ENCODE measurements at places on chromosomes 4 and X.

DNA sequence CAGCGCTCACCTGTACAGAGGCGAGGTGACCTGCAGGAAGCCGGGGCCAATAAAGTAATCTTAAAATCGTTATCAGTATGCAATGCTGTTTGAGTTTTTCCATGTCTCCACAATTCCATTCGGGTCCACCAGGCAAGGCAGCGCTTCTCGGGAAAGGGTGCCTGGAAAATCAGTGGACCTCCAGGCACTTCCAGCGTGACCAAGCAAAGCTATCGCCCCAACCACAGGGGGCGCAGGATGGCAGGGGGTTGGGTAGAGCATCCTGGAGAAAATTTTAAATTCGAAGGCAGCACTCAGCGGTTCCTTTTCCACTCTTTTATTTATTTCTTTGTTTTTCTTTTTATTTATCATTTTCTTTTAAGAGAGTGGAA lies 5.4 kb upstream of the SOX3 start:
- DNase-seq = no peak

DNA sequence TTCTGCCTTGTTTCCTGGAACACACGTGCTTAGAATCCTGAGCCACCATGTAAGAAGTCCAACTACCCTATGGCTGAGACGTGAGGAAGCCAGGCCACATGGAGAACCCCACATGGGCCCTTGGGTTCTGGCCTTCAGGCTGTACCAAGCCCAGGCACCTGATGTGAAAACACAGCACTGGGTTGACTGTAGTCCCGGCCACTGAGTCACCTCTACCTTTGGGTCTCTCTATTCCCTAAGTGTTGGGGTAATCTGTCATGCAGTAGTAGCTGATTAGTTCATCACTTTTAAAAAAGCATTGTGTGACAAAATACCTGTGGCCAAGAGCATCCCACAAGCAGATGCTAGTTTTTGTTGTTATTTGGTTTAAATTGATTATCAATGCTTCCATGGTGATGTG lies 24.3 kb downstream of the CFAP97 start:
- no peak for DNase-seq

GRCh38 chrX:133045986-133046385 lies 50.9 kb downstream of the USP26 start:
- no peak for DNase-seq

DNA sequence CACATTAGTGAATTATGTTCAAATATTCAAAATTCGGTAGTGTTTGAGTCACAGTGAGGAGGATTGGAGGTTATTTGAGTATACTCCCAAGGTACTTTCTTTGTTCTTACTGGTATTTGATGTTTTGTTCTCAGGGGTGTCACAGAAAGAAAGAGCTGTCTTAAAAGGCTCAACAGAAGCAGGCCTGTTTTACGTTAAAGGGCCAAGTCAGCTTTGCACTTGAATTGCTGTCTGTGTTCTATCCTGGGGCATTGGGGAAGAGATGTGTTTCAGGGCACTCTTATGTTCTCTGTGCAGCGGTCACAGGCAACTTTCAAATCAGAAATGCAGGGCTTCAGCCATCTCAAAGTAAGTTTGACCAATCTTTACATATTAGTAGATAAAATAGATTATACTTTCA lies 1113.1 kb upstream of the LCORL start:
- no peak for DNase-seq

GRCh38 chr4:118586357-118586790 lies 98.8 kb upstream of the METTL14 start:
- no peak for DNase-seq

GRCh38 chrX:7190157-7190556 lies 42.2 kb upstream of the PUDP start:
- no peak for DNase-seq

GRCh38 chr4:101782546-101782945 lies 8.0 kb upstream of the BANK1 start:
- no peak for DNase-seq

DNA sequence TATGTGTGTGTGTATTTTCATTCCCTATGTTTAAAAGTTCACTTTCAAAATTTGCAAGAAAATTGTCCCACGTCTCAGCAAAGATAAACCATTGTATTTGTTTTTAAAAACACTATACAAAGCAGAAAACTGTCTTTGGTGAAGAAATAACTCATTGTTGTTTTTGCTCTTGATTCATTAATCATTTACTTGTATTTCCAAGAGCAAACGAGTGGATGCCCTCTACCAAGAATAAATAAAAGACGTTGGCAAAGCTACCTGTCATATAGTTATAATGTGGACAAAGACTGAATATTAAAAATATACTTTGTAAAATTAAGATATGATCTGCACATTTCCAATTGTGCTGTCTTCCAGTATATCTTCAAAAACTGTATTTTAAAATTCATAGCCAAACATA lies 210.9 kb upstream of the NDST3 start:
- no peak for DNase-seq

DNA sequence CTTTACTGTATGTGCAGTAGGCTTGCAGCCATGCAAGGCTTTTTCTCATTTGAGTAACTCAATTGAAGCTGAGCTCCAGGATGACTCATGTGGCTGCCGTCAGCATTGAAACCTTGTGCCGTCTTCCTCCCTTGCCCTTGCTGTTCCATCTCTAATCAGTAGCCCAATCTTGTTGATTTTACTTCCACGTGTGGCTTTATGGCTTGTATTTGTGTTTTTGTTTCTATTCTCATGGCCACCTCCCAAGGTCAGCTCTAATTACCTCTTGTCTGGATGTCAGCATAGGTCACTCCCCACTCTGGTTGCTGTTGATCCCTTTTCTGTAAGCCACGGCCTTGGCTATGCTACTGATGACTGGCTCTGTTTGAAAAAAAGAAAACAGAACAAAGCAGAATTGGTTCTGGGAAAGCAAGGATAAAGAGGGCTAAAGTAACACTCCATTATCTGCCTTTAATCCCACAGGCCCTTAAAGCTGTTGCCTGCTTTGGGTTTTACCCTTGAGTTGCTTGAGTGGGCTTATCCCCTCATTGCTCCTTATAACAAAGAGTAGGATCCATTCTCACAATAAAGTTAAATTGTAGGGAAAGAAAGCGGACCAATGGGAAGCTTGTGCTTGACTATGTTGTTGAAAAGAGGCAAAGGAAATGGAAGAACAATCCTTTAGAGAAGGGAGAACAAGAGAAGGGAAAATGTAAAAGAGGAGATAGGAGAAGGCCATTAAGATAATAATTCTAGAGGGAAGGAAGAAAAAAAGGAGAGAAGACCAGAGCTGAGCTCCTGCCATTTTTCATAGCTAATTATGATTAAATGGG lies 173.9 kb upstream of the PGRMC2 start:
- DNase-seq = peak; percentile 71

GRCh38 chr4:68416591-68416990 lies 30.7 kb upstream of the TMPRSS11E start:
- no peak for DNase-seq

DNA sequence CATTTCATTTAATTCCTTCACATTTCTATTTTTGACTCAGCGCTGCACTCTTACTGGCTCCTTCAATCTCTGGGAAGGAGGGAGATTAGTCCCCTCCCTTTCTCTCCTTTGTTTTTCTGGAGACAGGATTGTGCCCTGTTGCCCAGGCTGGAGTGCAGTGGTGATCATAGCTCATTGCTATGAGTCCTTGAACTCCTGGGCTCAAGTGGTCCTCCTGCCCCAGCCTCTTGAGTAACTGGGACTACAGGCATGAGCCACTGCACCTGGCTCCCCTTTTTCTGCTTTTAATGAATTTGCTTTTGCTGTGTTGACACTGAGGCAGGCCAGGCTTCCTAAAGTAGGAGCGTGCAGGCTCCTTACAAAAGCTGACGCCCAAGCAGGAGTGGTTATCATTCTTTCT lies 10.5 kb downstream of the TBC1D14 start:
- no peak for DNase-seq

DNA sequence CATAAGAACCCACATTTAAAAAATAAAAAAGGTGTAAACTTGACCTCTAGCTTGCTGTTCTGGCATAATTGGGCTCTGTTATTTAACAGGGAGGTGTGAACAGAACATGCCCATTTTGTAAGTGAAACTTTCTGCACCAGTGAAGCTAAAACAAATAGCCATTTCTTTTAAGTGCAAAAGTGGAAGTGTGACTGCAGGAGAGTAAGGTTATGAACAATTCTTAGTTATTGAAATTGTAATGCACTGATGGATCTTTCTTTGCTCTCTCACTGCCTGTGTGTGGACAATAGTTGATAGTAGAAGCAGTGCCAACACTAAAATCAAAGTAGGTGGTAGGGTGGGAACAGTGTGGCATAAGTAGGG lies 12.6 kb downstream of the P2RY10 start:
- no peak for DNase-seq

- no peak for DNase-seq
Measured at GRCh38 chr4:63361628-63362027, 1047.6 kb downstream of the TECRL start.

GRCh38 chr4:3286335-3287175 lies 6.3 kb upstream of the RGS12 start:
- no peak for DNase-seq

DNA sequence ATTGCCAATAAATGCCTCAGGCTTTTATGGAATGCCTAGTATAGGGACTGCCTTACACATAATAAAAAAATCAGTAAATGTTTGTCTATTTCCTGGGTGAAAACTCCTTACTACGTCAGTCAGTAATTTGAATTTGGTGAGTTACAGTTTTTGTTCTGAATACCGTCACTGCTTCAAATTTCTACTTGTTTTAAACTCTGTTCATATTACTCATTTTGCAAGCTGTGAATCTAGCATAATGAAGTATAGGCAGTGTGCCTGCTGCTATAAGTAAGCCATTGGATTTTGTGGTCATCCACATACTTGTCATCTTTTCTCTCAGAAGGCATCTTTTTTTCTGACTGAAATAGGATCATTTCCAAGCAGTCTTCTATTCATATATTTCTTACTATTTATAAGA lies 43.1 kb downstream of the SYNPO2 start:
- peak; percentile 50 for DNase-seq

DNA sequence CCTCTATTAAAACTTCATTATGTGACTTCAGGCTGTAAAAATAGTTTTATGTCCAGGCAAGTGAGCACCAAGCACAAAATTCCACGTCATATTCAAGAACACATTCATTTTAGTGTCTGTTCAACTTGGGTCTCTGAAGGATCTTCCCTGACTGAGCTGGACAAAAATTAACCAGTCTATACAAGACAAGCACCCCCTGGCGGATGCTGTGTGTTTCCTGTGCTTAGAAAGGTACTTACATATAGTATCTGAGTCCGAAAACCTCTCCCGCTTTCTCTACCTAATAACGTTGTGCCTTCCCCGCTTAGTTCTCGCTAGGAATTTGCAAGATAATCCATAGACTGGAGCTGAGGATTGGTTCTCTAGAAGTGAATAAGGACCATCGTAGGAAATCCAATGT lies 2214.5 kb upstream of the TENM3 start:
- DNase-seq = no peak

DNA sequence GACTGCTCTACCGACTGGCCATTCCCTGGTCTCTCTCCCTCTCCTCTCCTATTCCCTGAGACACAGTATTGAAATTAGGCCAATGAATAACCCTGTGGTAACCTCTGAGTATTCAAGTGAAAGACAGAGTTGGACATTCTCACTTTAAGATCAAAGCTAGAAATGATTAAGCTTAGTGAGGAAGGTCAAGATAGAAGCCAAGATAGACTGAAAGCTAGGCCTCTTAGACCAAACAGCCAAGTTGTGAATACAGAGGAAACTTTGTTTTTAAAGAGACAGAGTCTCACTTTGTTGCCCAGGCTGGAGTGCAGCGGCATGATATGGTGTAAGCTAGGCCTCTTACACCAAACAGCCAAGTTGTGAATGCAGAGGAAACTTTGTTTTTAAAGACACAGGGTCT lies 64.6 kb downstream of the KDM6A start:
- DNase-seq = no peak

DNA sequence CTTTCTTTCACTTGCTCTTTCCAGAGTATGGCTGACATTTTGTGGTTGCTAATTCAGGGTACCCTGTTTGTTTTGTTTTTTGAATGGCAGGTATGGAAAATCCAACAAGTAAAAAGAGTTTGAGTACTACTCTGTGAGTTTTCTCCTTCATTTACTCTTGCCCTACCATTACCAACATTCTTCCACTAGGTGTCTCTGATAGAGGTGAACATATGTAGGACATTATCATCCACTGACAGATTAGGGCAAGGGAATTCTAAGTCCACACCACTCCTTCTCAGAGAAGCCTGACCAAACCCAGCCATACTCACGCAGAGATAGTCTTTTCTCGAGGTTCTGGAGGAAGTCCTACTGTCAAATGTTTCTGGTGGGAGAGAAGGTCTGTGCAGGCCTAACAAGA lies 36.7 kb upstream of the HDAC8 start:
- DNase-seq = no peak

GRCh38 chrX:13281289-13281688 lies 38.6 kb downstream of the ATXN3L start:
- no peak for DNase-seq

GRCh38 chr4:145019346-145019745 lies 78.7 kb downstream of the ANAPC10 start:
- no peak for DNase-seq

GRCh38 chr4:156538210-156538609 lies 433.4 kb downstream of the PDGFC start:
- no peak for DNase-seq

DNA sequence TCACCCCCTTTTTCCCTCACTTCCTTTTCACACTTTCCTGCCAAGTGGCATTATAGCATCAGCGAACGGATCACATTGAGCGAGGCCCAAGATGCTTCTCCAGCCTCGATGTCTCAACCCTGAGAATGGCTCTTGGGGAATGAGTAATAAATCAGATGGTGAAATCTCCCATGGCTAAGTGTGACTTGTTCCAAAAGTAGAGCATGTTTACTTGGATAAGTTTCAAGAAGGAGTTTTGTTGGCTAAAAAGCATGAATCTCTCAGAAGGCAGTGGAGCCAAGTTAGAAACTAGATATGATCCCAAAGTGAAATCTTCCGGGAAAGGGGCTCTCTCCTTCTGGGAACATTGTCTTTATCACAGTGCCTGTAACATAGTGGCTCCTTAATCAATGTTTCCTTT lies 316.3 kb downstream of the CAMK2D start:
- peak; percentile 82 for DNase-seq

- no peak for DNase-seq
Measured at GRCh38 chr4:183821076-183821853, 83.8 kb upstream of the STOX2 start.

- DNase-seq = no peak
Measured at GRCh38 chrX:87167841-87168240, 349.8 kb upstream of the KLHL4 start.

- DNase-seq = no peak
Measured at GRCh38 chr4:99645036-99645435, 12.6 kb downstream of the C4orf54 start.

All from AG04449 (cell line).